ENCODE measurements at places on chromosomes 2 and 18.

- H3K4me3 ChIP-seq: no peak overlapping the region
- peak overlapping the region; percentile 23 for H3K27ac ChIP-seq
- no peaks in the 10 kb centered on the region for H3K36me3 ChIP-seq
- peaks cover 28% of the 10 kb centered on the region for H3K4me1 ChIP-seq
Measured at GRCh38 chr2:212915121-212915782, 236.2 kb downstream of the IKZF2 start.

DNA sequence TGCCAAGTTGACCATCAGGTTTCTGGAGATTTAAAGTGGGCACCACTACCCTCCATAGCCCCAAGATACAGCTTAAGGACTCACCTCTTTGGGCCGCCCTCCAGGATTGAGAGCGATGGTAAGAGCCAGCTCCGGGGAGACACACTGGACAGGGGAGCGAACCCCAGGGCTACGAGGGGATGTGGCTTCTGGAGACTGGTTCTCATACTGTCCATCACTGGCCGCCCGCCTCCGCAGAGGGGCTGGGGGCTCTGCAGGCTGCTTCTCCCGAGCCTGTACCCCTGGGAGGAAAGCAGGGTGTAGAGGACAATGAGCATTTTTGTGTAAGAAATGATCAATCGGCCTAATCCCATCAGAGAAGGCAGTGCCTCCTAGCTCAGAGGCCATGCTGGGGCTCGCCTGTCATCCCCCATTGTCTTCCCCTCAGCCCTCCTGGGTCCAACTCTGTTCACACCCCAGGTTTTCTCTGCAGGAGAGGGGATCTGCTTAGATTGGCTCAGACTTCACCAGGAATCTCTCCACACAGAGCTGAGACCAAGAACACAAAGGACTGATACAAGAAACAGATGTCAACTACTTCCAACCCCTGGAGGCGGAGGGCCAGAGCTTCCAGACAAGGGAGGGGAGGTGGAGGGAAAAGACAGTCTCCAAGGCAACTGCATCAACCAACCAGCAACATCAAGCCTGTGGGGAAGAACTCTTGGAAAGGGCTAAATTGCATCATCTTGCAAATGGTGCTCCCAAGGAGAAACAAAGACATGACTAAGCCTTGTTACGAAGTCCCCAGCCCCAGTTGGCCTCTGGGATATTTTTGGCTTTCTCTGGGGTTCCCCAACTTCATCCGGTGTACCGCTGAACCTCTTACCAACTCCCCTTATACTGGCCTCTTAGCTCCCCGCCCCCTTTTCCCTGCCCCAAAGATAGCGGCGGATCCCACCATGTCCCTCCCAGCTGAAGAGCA is 166.6 kb downstream of the TNS1 start:
- DNase-seq: no peak
- H3K27ac ChIP-seq: no peak overlapping the region
- H3K36me3 ChIP-seq: no peaks in the 10 kb centered on the region
- no peaks in the 10 kb centered on the region for H3K4me1 ChIP-seq
- H3K27me3 ChIP-seq: no peaks in the 10 kb centered on the region

- no peak overlapping the region for H3K27ac ChIP-seq
- DNase-seq: no peak
- no peaks in the 10 kb centered on the region for H3K27me3 ChIP-seq
- H3K4me3 ChIP-seq: no peak overlapping the region
Measured at GRCh38 chr2:27130396-27130795, 4.0 kb downstream of the PREB start.

DNA sequence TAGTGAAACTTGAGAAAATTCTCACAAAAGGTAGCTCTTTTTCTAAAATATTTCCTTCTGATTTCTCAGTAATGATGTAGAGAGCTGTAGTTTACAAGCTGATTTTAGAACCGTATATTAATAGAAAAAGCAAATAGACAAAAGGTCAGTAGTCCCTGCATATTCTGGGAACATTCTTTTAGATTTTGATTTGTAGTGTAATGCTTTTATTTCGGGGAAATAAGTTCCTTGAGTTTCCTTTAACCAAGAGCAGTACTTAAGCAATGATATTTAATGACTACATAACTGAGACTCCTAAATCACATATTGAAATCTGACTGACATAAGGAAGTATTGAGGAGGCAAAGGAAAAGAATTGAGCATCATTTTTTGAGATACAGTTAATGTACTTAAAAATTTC is 22.4 kb downstream of the NBEAL1 start:
- no peak overlapping the region for H3K4me3 ChIP-seq
- no peaks in the 10 kb centered on the region for H3K36me3 ChIP-seq
- peaks cover 27% of the 10 kb centered on the region for H3K4me1 ChIP-seq
- no peaks in the 10 kb centered on the region for H3K27me3 ChIP-seq
- no peak overlapping the region for H3K27ac ChIP-seq
- DNase-seq: no peak
